H1 (cell line): ENCODE measurements at places on chromosomes 1 and 21. TPM values are rescaled to one million over a fixed set of nuclear protein-coding genes. Genes with fewer than 3 reads are reported as not detected.

The SFN gene
- 3.9 and 4.0 TPM in 2 replicates for total RNA-seq

The OR2AK2 gene
- not detected in 2 replicates for total RNA-seq

The ELK4 gene
- 23.3 and 26.3 TPM in 2 replicates for total RNA-seq

The SUSD4 gene
- 3.2 and 3.9 TPM in 2 replicates for total RNA-seq

The LYPD8 gene
- total RNA-seq = not detected in 2 replicates

The INAVA gene
- 43.4 and 46.8 TPM in 2 replicates for total RNA-seq

GRCh38 chr21:42298657-42299056 is 16.6 kb downstream of the TFF3 start:
- H3K27me3 ChIP-seq = no peaks in the 10 kb centered on the region
- H3K4me1 ChIP-seq = no peaks in the 10 kb centered on the region
- no peak overlapping the region for H3K27ac ChIP-seq
- H3K36me3 ChIP-seq = no peaks in the 10 kb centered on the region

GRCh38 chr1:197042676-197043341 is 24.3 kb downstream of the F13B start:
- H3K36me3 ChIP-seq = no peaks in the 10 kb centered on the region
- H3K4me1 ChIP-seq = no peaks in the 10 kb centered on the region
- H3K27me3 ChIP-seq = no peaks in the 10 kb centered on the region

- no peak for DNase-seq
- H3K36me3 ChIP-seq = no peaks in the 10 kb centered on the region
- no peak overlapping the region for H3K4me3 ChIP-seq
- H3K27ac ChIP-seq = no peak overlapping the region
Observed at GRCh38 chr1:61570191-61570590, 154.8 kb downstream of the TM2D1 start.

- peaks cover 13% of the 10 kb centered on the region for H3K27me3 ChIP-seq
- H3K27ac ChIP-seq = no peak within 1 kb of the TSS
- no peaks in the 10 kb centered on the region for H3K36me3 ChIP-seq
- DNase-seq = no peak
- peaks cover 3% of the 10 kb centered on the region for H3K4me1 ChIP-seq
- peak within 1 kb of the TSS; percentile 84 for H3K4me3 ChIP-seq
Observed at GRCh38 chr1:190477762-190478148, at the start of gene BRINP3. TSS of gene BRINP3 (minus strand) at chr1:190477864.

DNA sequence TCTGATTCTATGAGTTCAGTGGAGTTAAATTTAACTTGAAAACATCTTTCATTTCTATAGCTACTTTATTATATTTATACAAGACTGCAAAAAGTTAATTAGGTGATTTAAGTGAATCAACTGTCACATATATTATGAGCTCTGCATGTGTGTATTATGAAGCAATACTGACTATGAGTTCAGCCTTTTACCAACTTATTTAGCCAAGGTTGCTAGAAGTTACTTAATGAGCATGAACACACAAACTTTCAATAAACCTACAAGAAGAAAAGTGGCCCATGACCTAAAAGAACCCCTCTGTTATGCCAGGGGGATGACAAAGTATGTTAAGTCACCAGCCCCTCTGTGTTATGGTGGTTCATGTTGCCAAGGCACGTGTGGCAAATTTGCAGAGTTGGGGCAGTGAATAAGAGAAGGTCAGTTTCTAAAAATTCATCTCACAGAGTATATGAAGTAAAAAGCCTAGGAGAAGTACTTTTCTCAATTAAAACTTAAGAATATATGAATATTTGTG is 86.7 kb upstream of the LYPLAL1 start:
- DNase-seq = no peak
- 0 out of 2 replicates have a peak, but pooled peaks cover 2% of the 10 kb centered on the region for H3K4me1 ChIP-seq
- no peaks in the 10 kb centered on the region for H3K27me3 ChIP-seq
- H3K36me3 ChIP-seq = no peaks in the 10 kb centered on the region
- no peak overlapping the region for H3K27ac ChIP-seq
- H3K4me3 ChIP-seq = no peak overlapping the region

DNA sequence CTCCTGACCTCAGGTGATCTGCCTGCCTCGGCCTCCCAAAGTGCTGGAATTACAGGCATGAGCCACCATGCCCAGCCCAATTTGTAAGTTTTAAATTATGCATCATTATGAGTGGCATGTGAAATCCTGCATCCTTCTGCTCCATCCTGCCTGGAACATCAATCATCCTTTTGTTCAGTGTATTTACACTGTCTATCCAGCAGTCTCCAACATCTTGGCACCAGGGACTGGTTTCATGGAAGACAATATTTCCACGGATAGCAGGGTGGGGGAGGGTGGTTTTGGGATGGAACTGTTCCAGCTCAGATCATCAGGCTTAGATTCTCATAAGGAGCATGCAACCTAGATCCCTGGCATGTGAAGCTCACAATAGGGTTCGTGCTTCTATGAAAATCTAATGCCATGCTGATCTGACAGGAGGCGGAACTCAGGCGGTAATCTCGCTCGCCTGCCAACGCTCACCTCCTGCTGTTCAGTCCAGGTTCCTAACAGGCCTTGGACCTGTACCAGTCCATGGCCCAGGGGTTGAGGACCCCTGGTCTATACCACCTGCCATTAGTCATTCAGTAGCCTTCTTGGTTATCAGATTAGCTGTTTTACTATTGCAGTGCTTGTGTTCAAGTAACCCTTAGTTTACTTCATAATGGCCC is 22.2 kb upstream of the TCEA3 start:
- H3K4me3 ChIP-seq = no peak overlapping the region
- no peak for DNase-seq
- no peaks in the 10 kb centered on the region for H3K4me1 ChIP-seq
- H3K36me3 ChIP-seq = peaks cover 14% of the 10 kb centered on the region
- no peaks in the 10 kb centered on the region for H3K27me3 ChIP-seq

- H3K27ac ChIP-seq = no peak overlapping the region
- DNase-seq = no peak
- no peak overlapping the region for H3K4me3 ChIP-seq
- H3K4me1 ChIP-seq = peaks cover 2% of the 10 kb centered on the region
Observed at GRCh38 chr1:6819246-6820040, 34.2 kb downstream of the CAMTA1 start.

- peak overlapping the region; percentile 98 for H3K4me3 ChIP-seq
- H3K27me3 ChIP-seq = no peaks in the 10 kb centered on the region
- peaks cover 35% of the 10 kb centered on the region for H3K36me3 ChIP-seq
- no peak for DNase-seq
Observed at GRCh38 chr1:155195201-155196102, 12.2 kb downstream of the THBS3 start.
